ENCODE measurements at places on chromosomes 2 and 18.

DNA sequence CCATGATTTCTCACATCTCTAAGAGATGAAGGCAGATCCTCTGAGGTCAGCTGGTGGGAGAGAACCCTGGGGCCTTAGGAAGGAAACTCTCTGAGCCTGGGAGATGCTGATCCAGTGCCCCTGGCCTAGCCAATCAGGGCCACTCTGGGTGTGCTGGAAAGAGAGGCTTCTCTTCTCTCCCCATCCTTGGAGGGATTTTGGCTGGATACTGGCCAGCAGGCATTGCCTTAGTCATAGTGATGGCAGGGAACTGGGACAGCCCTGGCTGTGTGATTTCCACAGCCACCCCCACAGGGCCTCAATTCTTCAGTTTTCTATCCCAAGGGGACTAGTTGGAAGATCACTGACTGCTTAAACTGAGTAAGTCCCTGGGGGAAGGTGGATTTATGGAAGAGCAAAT, 26.6 kb upstream of the PLB1 start:
- no peak for DNase-seq

- DNase-seq, result peak; percentile 44
Observed at GRCh38 chr2:111121028-111121827, 514 bp downstream of the BCL2L11 start.

- DNase-seq, result no peak
Observed at GRCh38 chr2:80395251-80395650, 90.7 kb upstream of the LRRTM1 start.

DNA sequence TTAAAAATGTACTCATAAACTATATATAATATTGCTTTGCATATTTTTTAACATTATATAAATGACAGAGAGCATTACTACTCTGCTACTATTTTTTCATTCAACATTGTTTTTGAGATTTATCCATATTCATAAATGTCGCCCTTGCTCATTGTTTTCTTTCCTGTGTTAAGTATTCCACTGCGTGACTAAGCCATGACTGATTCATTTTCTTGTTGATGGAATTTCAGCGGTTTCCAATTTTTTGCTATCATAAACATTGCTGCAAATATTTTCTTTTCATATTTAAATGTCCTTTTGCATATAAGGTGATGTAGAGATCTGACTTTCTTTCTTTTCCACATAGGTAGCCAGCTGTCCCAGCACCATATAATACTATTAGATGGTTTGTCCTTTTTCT, 57.6 kb downstream of the SFXN5 start:
- DNase-seq, result peak; percentile 87

DNA sequence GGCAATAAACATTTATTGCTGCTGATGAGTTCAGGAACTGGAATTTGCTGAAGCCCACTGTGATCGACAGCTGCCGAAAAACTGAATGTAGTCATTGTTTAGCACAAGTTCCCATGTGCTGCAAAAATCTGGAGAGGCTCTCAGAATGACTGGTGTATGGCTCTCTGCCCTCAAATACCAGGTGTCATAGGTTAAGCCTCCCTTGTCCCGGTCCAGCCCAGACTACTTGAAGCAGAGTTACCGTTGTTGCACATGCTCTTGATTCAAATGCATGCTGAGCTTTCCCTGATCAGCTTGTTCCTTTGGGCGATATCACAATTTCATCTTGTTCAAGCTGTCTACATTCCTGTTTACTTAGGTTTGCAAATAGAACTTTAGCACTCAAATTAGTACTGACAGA, 625.2 kb downstream of the CPS1 start:
- no peak for DNase-seq

DNA sequence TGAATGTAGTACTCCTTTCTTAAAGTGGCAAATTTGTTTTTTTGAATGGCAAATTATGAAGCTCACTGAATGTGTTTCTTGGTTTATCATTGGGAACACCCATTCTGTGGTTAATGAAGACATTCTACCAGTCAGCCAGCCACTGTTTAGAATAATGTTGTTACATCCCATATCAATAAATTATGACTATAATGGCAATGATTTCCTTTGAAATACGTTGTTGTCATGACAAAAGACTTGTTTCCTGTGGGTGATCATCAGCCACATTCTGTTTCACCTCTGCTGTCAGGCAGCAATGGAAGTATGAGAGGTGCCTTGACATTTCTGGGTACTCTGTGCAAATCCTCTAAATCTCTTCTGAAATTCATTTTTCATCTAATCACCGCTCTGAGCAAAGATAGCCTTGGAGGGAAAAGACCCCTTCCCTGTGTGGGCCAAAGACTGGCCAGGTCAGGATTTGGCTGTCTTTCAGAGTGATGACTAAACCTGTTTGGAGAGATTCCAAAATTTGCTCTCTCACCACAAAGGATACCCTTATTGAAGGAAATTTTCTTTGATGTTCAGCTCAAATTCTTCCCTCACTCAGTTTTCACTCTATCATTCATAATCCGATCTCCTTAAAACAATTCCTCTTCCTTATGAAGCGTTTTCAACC, 869.2 kb downstream of the BCL11A start:
- DNase-seq, result peak; percentile 63

GRCh38 chr2:231193216-231193615, 5.2 kb upstream of the ARMC9 start:
- no peak for DNase-seq

DNA sequence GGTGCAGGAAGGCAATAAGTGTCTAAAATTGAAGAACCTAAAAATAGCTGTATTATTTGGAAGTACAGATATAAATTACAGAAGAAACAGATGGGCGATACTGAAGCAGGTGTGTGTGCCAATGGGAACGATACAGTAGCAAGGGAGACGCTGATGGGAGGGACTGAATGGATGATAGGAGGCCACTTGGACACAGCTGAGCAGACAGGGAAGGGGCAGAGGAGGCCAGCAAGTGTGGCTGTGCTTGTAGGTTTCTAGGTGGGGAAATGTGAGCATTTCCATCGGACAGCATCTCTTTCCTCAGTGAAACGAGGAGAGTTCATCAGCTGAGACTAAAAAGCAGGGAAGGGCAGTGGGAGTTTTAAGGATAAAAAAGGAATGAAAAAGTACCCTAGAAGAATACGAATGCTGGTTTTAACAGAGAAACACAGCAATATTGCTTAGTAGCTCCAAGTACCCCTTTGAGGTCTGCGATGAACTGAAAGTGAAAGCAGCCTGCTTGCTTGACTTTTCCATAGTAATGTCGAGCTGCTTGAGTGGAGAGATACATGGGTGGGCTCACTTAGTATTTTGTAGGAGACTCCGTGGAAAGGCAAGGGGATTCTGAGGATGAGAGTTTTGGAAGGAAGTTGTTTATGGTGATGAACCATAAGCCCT, 91.7 kb upstream of the EPC2 start:
- peak; percentile 21 for DNase-seq

- DNase-seq, result no peak
Observed at GRCh38 chr2:120402508-120402907, 56.6 kb downstream of the INHBB start.

DNA sequence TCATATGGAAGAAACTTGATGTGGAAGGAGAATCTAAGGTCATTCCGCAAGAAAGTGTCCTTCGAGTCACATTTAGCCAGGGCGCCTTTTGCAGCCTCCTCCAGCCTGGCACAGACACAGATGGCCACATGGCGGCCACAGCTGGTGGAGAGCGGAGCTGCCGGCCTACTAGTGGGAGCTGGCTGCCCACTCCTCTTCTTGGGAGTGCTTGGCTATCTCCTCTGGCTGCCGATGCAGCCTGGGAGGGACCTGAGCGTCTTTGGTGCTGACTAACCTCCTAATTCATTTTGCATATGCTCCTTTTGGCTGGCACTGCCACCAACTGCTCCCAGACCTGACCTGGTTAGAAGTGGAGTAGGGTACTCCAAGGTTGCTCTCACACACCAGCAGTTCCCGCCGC, 199.3 kb upstream of the MYT1L start:
- no peak for DNase-seq

- DNase-seq, result no peak
Observed at GRCh38 chr2:23721454-23721826, 205.5 kb downstream of the ATAD2B start.

DNA sequence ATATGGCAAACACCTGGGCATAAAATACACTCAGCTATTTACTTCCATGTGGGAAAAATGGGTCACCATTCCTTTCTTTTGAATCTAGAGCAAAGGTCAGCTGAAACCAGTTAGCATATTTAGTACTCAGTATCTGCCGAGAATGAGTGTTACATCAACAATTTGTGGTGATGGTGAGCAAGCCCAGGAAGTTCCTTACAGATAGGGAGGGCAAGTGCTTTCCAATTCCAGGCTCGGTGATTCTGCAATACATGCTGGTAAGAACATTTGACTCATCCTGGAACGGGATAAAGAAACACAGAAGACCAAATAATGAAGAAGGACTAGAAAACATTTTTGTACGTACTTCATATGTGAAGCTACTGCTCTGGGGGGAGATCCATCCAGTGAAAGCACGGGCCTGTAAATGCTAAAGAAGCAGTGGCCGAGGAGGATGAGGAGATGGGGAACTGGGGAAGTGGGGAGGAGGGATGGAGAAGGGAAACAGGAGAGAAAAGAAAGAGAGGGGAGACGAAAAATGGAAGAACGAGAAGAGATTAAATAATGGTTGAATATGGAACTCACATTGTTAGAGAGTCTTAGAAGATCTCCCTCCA, 251.9 kb downstream of the TTC32 start:
- DNase-seq, result no peak

DNA sequence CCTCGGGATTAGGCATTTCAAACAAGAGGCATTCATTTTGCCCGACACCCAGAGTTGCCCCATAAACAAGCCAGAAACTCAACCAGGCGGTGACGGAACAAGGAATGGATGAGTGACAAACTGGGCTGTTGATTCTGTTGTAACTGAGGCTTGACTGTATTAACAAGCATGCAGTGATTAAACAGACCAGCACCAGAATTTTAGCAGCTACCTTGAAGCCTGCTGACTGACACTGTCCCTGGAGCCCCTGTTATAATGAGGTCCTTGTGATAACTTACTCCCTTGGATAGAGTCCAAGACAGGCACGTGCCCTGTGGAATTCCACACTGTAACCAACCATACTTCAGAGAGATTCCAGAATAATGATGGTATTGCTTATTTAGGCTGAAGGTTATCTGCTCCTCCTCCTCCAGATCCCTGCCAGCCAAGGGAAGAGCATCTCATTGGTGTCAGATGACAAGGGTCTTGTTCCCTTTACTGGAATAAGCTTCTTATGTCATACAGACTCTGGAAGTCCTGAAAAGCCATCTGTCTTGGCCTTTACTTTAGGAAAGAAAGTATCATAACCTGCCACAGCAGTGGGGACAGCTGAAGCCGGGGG, 97.1 kb upstream of the RMDN2 start:
- DNase-seq, result peak; percentile 69

DNA sequence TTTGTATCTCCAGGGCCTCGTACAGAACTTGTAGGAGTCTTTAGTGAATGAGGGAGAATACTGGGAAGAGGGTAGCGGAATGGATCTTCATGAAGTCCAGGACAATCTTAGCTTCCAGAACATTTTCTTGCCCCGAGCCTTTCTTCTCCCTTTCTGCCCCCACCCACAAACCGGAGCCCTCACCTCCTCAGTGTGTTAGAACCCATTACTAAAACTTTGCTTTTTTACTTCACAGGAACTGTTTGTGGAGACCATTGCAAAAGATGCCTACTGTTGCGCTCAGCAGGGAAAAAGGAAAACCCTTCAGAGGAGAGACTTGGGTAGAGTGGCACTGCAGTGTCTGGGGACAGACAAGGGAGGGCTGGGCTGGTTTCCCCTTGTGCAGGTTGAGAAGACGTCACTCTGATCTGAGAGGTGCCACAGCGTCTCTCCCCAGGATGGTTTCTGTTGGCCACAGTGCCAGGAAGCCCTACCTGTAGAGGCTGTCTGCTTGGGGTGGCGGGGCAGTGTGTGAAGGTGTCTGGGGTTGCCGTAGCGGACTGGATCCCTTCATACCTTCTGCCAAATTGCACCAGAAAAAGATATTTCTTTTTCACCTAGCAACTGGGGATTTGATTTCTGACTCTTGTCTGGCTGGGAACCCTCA, 786 bp downstream of the POLE4 start:
- DNase-seq, result no peak

DNA sequence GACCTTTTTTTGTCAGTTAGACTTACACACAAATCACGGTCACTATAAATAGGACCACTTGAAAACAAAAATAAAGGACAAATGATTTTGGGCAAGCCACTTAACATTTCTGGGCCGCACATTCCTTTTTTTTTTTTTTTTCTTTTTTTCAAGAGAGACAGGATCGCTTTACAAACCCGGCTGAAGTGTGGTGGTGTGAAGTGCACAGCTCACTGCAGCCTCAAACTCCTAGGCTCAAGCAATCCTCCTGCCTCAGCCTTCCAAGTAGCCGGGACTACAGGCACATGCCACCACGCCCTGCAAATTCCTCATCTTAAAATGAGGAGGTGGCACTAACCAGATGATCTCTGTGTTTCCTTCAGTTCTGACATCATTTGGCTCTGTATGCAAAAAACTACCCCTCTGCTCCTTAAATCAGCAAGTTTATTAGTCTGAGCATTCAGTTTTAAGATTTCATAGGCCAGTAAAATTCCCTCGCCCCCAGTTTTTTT, 28.3 kb upstream of the MRO start:
- no peak for DNase-seq

GRCh38 chr2:70686577-70687460, 81.2 kb downstream of the ADD2 start:
- DNase-seq, result peak; percentile 33

GRCh38 chr2:197821550-197822289, 17.3 kb downstream of the PLCL1 start:
- no peak for DNase-seq

DNA sequence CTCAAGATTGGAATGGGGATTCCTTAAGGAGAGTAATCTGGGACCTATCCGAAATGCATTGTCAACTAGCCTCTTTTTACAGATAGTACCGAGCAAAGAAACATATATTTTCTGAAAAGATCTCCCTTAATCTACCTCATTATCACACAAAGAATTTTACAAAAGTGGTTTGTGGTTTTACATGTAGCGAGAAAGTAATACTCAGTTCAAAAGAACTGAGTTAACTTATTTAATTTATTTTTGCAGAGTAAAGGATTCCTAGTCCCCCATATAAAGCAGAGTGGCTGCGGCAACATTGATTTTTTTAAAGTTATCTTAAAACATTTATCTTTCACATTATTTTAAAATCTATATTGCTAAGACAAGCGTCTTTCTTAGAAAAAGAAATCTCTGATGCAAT, 15.9 kb upstream of the SOS1 start:
- DNase-seq, result no peak

- DNase-seq, result no peak
Observed at GRCh38 chr2:174760845-174761473, 3.3 kb downstream of the CHRNA1 start.

DNA sequence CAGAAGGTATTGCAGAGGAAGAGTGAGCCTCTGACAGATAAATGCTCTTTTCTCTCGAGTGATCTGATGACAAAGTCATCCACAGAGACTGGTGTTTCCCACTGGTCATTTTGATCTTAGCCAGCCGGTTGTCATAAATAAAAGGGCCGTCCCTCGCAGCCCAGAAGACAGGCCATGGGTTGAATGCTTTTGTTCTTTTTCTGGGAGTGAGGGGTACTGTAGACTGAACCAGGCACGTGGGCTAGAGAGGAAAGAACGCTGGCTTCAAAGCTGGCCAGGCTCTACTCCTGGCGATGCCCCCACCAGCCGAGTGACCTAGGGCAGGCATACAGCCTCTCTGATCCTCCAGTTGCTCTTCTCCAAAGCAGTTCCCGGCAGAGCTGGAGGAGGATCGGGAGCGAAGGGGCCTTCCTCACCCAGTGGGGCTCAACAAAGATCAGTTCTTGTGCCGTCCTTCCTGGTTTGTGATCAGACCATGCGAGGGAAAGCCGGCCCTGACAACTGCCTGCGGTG, 193.5 kb downstream of the INHBB start:
- no peak for DNase-seq

Measured in lung microvascular endothelial cell (primary cell).